Vein endothelial cell (primary cell): ENCODE measurements at places on chromosomes 13 and 19. TPM values are rescaled to one million over a fixed set of nuclear protein-coding genes. Genes with fewer than 3 reads are reported as not detected.

Gene AP1M2
- total RNA-seq = not detected in 2 replicates

Gene SERPINE3
- total RNA-seq = under 0.01 TPM in 1 of 2 replicates, not detected in the other

Gene PSG3
- total RNA-seq = not detected in 2 replicates

Gene UHRF1
- total RNA-seq = 19.3 and 32.4 TPM in 2 replicates

Gene PSMD8
- total RNA-seq = 293 and 353 TPM in 2 replicates

Gene GGN
- total RNA-seq = 0.29 and 0.65 TPM in 2 replicates

Gene SIGLEC12
- not detected in 2 replicates for total RNA-seq

Gene KLK3
- not detected in 2 replicates for total RNA-seq

Gene ZNF471
- total RNA-seq = 0.98 and 2.7 TPM in 2 replicates

Gene WTIP
- 29.9 and 41.5 TPM in 2 replicates for total RNA-seq

Gene PLPPR3
- total RNA-seq = 0.48 and 1.3 TPM in 2 replicates

Gene LMO7
- total RNA-seq = 23.0 and 33.6 TPM in 2 replicates

Gene ATP7B
- 4.2 and 5.8 TPM in 2 replicates for total RNA-seq

Gene SLC15A1
- not detected in 2 replicates for total RNA-seq
